Activated CD4-positive, alpha-beta memory T cell treated with anti-CD3 and anti-CD28 coated beads for 36 hours (primary cell): ENCODE measurements at places on chromosomes 4 and X. TPM values are rescaled to one million over a fixed set of nuclear protein-coding genes. Genes with fewer than 3 reads are reported as not detected.

The SMIM43 gene
- total RNA-seq, result not detected

DNA sequence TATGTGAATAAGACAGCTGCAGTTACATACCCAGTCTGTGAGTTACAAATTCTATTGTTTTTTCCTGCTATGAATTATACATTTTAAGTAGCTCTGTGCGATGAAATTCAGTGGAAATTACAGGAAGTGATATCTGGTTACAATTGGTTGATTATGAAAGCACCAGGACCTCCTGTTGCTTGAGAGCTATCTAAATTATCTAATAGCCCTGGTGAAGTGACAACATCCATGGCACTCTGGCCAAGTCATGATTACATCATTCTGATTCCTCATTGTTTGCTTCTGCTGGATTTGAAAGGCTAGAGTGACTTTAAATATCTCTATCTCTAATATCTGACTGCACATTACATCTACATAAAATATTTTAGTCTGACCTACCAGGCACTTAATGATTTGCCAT is 515.0 kb downstream of the CFAP47 start:
- DNase-seq, result no peak

The TREX2 gene
- 0.74 TPM for total RNA-seq

- no peak for DNase-seq
These were observed 26.3 kb downstream of the KLHL8 start for GRCh38 chr4:87193958-87194675.

- DNase-seq, result no peak
These were observed 51.0 kb downstream of the CYTL1 start for GRCh38 chr4:4968161-4968725.

The NXF2 gene
- total RNA-seq, result not detected

DNA sequence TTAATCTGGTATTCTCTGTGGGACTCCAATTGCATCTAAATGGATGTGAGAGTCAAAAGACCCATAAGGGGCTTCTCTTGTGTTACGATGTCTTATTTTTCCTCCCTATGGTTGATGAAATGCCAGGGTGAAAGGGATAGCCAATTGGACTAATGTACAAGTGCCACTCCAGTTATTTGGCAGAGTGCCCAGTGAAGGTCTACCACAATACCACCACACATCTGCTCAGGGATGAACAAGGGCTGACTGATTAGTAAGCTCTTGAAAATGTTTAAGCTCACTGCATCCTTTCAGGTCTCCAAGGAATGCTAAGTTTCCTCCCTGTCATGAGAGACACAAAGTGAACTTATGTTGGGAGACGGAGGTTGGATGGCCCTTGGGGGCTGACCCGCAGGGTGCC is 57.8 kb downstream of the HEPH start:
- DNase-seq, result no peak

DNA sequence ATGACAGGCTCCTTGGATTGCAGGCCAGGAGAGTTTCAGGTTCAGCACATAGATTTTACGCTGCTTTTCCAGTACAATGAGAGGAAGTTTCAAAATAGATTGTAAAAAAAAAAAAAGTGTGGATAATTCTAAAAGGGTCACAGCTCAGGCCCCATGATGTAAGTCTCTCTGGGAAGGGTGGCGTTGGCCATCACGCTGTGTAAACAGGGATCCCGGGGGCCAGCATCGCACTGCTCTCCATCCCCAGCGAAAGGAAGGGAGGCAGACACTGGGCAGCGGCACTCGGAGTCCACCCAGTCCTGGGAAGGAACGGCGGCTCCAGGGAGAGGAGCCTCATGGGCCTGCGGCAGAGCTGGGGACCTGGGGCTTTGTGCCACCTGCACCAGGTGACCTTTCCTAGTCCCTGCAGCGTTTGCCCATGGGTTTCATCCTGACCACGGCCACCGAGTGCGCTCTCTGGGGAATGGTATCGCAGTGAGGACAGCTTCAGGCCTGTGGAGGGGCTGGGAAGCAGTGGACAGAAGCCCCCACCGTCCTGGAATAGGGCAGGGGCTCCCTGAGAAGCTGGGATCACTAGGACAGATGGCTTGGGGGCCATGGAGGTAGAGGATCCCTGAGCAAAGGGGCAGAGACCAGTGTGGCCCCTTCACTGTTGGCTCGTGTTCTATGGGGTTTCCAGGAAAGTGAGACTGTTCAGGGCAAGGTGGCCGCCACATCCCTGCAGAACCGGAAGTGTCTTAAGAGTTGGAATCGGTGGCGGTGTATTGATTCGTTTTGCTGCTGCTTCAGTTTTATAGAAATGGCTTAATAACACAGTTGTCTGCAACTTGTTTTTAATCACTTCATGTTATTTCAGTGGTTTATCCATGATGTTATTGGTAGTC is 38.9 kb downstream of the RGS12 start:
- DNase-seq, result no peak

DNA sequence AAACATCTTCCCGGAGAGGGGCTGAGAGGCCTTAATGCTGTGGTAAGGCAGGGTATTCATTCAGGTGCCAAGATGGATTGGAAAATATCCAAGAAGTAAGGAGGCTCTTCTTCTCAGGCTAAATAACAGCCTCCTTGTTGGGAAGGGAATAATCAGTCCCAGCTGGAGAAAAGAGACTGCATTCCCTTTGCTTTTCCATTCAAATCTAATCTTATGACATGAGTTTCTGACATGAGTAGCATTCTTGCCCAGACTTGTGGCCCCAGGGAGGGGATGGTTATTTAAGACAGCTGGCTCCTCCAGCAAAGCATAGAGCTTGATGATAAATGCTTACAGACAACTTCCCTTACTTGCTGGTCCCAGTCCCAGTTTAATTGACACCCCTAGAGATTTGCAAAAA is 98.3 kb downstream of the DCLK2 start:
- no peak for DNase-seq

GRCh38 chr4:16437836-16438235 is 211.6 kb upstream of the TAPT1 start:
- no peak for DNase-seq

DNA sequence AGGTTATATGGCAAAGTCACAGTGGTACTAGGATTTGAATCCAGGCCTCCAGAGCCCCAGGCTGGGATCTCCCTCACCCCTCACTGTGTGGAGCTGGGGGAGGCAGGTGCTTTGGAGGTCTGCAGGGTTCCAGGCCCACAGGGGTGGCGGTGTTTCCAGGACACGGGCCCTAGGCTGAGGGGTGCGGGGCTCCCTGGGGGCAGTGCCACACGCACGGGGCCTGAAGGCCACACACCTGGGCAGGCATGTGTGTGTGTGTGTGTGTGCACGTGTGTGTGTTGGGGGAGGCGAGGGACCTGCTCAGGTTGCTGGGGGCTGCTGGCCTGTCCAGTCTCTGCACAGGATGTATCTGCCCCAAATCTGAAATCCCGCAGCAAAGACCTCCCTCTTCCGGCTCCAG is 18.8 kb downstream of the SH3TC1 start:
- no peak for DNase-seq

DNA sequence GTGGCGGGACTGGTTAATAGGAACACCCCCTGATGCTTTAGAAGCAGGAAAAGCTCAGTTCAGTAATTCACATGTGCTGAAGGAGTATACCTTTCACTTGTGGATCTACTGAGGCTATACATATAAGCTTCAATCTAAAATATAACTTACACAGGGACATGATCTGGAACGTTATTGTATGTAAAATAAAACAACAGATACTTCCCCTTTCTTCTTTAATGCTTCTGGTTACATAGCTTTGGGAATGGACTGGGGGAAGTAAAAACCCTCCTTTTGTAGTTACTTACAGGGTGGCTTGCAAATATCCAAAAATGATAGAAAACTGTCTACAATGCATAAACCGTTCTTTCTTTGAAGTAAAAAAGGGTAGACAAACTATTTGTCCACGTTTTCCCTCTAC is 1.9 kb downstream of the FGG start:
- DNase-seq, result no peak

- DNase-seq, result no peak
These were observed 1.3 kb downstream of the ANTXR2 start for GRCh38 chr4:80071604-80072227.

The FANCB gene
- 12.0 TPM for total RNA-seq

- no peak for DNase-seq
These were observed 19.3 kb upstream of the SFRP2 start for GRCh38 chr4:153808175-153808574.

GRCh38 chr4:38980903-38981676 is 51.1 kb downstream of the TMEM156 start:
- peak; percentile 56 for DNase-seq
